ENCODE measurements at places on chromosomes 1 and 21.

DNA sequence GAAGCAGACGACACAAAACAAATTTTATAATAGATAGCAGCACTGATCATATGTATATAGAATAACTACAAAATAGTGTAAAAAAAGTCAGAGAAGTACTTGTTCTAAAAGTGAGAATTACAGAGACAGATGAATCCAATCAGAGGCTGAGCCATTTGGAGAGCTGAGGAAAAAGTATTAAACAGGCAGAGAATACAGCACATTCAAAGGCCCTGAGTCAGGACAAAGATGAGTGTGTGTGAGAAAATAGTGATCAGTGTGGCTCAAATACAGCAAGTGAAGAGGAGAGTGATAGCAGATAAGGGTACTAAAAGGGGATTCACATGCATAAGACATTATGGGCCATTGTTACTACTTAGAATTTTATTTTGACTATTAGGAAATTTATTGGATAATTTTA, 430.6 kb upstream of the BRINP3 start:
- DNase-seq = no peak

- no peak for DNase-seq
Observed at GRCh38 chr1:170791941-170792340, 128.0 kb downstream of the PRRX1 start.

- DNase-seq = no peak
Observed at GRCh38 chr1:25869909-25870606, 5.5 kb downstream of the PAQR7 start.

DNA sequence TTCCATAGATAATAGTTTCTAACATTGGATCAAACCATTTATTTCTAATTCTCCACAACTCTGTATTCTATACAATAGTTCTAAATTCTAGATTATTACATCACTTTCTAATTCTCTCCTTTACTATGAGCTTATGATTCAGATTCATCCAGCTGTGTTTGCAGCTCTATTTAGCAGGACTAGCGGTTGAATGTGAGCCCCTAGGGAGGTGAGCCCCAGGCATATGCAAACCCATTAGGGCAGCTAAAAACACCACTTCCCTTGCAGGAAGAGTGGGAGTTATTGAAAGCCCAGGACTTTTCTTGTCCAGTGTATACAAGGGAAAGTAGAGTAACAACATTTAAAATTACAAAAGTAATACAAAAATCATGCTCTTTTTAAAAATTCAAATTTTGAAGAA, 56.9 kb downstream of the KRTAP19-8 start:
- no peak for DNase-seq

GRCh38 chr1:166906647-166907046, 30.6 kb upstream of the TADA1 start:
- DNase-seq = no peak

GRCh38 chr21:42923553-42924432, 1.6 kb downstream of the ERVH48-1 start:
- peak; percentile 54 for DNase-seq

- no peak for DNase-seq
Observed at GRCh38 chr1:38129971-38130370, 83.4 kb upstream of the POU3F1 start.

DNA sequence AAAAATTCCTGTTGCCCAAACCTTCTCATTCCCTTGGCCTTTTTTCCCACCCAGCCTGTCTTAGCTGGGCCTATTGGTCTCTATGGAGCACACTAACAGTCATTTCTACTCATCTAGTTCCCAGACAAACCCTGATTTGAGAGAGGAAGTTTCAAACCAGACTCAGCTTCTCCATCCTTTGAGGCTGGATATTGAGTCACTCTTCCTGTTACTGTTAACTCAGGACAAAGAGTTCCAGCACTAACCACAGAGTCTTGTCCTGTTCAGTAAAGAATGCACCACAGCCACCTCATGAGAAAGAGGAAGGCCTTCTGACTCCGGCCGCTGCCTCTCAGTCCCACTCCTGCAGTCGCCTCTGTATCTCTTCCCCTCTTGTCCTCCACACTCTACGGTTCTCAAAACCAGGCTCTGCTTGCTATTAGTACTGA, 137.8 kb downstream of the PTPRC start:
- no peak for DNase-seq

DNA sequence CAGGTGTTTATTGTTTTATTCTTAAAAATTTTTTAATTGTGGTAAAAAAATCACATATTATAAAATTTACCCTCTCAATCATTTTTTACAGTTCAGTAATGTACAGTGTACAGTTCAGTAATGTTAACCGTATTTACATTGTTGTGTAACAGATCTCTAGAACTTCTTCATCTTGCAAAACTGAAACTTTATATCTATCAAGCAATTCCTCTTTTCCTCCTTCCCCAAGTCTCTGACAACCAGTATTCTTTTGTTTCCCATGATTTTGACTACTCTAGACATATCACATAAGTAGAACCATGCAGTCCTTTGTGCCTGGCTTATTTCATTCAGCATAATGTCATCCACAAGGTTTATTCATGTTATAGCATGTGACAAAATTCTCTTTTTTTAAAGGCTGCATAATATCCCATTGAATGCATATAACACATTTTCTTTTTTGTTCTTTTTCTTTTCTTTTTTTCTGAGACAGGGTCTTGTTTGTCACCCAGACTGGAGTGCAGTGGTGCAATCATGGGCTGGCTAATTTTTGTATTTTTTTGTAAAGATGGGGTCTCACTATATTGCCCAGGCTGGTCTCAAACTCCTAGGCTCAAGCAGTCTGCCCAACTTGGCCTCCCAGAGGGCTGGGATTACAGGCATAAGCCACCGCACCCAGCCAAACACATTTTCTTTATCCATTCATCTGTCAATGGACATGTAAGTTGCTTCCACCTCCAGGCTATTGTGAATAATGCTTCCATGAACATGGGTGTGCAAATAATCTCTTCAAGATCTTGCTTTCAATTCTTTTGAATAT, 17.2 kb upstream of the RCSD1 start:
- DNase-seq = no peak

DNA sequence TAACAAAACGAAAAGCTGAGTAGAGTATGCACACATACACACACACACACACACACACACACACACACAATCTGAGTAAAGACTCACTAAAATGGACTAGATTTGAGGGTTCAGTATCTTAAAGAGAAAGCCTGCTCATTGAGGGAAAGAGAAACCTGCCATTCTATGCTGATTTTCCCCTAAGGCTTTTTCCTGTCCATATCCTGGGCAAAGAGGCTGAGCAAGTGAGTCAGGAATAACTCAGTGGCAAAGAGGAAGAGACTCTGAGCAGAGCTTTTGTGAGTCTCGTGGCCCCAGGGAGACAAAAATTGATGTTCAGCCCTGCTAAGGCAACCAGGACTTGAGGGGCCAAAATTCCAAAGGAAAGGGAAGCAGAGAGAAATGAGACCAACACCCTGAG, 37.3 kb upstream of the RUNX1 start:
- DNase-seq = no peak

DNA sequence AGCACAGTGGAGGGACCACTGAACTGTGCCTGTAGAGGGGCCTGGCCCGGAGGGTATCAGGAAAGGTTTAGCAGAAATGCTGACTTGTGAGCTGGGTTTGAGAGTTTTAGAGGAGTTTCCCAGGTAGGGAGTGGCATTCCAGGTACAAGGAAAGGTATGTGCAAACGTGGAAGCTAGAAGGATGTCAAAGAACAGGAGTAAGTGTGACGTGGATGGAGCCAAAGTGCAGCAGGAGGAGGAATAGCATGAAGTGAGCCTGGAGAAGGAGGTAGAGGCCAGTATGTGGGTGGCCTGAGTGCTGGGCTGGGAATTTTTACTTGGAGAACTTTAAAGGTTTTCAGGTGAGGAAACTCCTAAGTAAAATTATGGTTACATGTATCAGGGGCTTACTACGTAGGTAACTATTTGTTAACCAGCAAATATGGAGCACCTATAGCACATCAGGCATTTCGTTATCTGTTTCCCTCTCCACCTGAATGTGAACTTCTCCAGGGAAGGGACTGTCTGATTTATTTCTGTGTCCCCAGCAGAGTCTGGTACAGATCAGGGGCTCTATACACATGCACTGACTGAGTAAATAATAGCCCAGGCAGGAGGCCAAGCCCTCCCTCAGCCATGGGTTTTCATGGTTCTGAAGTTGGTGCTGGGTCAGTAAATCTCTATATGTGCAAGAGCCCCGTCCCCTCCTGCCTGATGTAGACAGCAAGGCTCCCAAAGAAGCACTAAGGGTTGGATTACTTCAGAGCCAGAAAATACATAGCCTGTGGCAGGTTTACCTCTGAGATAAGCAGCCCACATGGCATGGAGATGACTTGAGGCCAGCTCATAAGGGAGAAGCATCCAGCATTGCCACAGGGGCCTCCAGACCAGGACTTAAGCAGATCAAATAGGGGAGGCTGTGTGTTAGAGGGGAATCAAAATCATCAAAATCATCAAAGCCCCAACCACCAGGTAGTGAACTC, 43.4 kb downstream of the CDCP2 start:
- DNase-seq = no peak

DNA sequence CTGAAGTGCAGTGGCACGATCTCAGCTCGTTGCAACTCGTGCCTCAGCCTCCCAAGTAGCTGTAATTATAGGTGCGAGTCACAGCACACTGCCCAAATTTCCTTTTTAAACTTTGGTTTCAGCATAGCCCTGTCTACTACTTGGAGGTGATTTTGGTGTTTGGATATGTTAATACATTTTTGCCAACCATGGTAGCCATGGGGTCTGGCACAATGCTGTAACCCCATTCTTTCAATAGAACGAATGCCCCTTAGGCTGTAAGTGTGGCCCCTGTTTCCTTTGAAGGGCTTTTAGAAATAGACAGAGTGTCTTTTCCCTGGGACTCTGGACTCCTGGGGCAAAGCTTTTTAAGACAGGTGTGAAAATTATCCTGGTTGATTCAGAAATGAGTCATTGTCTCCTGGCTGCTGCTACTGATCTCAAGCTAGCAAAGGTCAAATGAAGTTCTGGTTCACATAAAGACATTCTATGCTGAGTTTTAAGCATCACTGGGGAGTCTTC, 141.1 kb upstream of the RUNX1 start:
- DNase-seq = no peak

GRCh38 chr21:32908534-32908933, 117.2 kb upstream of the OLIG2 start:
- no peak for DNase-seq

GRCh38 chr1:25067518-25068251, 137.6 kb upstream of the RUNX3 start:
- DNase-seq = no peak

DNA sequence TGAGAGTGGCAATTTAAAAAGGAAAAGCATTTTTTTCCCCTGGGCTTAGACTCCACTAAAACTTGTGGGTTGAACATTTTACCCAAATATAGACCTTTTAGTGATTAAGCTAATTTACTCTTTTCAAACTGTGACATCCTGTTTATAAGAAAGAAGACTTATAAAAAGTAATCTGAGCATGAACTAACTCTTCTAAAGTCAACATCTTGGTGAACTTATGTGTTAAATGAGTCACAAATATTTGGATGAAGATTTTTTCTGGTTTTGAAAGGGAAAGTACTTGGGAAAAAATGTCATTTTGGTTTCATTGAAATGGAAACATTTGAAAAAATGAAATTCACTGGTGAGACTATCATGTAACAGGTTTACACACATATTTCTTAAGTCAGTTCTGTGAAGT, 109.8 kb downstream of the KCNK2 start:
- no peak for DNase-seq

- DNase-seq = peak; percentile 15
Observed at GRCh38 chr1:171188388-171189266, 3.5 kb downstream of the FMO2 start.

GRCh38 chr1:226784081-226785049, 45.3 kb upstream of the ITPKB start:
- no peak for DNase-seq

DNA sequence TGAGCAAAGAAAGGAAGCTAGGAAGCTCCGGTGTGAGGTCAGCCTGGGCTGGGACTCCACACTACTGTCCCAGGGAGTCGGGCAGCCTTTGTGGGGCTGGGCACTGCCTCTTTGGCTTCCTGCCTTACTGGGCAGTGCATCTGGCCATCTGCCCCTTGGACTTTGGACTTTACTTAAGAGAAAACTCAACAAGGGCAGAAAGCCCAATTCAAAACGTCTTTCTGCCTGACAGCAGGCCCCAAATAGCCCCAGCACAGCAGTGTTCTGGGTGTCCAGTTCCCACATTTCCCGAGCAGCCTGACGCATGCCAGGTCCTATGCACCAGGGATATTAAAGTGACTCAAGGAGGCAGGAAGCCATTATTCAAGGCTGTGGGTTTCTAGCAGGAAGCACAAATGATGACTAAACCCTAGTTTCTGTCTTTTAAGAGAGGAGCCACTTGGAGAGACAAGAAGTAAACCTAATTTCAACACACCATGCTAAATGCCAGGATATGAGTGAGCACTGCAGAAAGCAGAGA, 37.9 kb upstream of the EDEM3 start:
- no peak for DNase-seq

DNA sequence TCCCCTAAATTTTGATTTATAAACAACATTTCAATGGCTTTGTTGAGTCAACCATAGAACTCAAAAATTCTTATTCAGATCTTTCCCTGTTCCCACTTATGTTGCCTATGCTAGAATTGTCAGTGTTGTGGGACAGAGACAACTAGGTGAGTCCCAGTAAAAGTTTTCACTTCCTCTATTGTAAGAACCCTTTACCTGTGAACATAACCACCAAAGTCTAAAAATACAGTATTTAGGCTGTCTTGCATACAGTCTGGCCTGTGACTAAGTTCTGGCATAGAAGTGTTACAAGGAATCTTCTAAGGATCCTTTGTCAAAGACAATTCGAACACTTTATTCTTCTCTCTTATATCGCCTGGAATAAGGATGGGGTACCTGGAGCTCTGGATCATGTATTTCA, 1047.9 kb upstream of the NCAM2 start:
- no peak for DNase-seq

GRCh38 chr21:21662776-21663175, 664.6 kb downstream of the NCAM2 start:
- DNase-seq = no peak
